Epithelial cell of esophagus (primary cell): ENCODE measurements at places on chromosomes 2 and 18.

DNA sequence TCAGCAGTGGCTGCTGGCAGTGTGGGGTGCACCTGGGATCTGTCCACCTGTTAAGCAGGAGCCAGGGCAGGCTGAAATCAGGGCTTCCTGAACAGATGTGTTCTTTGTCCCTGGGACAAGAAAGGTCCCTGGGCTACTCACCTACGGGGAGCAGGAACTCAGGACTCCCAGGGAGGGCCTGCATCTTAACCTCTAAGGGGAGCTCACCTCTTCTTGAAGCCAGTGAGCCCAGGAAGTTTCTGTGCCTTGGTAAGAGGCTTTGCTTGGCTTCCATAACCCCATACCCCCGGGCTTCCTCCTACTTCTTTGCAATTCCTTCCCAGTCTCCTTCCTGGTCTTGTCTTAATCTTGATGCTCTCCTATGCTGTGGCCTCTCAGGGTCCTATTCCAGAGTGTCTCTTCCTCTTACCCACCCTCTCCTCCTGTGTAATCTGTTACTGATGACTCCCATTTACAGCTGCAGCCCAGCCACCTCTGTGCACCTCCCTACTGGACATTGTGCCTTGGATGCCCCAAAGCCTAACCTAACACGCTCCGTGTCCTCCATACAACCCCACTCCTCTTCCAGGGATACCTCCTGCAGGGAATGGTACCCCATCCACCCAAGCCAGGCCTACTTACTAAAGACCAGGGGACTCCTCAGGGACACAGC, 55.7 kb upstream of the MAPRE3 start:
- DNase-seq, result no peak

DNA sequence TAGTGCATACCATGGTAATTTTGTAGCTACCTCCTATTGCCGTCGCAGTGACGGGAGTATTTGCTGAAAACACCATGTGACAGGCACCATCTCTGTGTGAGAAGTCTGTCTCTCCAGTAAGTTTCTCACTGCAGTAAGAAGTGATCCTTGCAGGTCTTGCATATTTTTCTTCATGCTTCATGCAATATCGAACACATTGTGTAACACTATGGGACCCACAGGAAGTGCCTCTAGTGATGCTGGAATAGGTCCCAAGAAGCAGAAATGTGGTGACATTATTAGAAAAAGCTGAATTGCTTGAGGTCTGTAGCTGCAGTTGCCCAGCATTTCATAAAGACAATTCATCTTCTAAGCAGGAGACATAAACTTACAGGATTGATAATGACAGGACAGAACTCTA, 167.6 kb downstream of the DCDC2C start:
- DNase-seq, result no peak

GRCh38 chr2:54568876-54569321, 112.8 kb downstream of the SPTBN1 start:
- no peak for DNase-seq

DNA sequence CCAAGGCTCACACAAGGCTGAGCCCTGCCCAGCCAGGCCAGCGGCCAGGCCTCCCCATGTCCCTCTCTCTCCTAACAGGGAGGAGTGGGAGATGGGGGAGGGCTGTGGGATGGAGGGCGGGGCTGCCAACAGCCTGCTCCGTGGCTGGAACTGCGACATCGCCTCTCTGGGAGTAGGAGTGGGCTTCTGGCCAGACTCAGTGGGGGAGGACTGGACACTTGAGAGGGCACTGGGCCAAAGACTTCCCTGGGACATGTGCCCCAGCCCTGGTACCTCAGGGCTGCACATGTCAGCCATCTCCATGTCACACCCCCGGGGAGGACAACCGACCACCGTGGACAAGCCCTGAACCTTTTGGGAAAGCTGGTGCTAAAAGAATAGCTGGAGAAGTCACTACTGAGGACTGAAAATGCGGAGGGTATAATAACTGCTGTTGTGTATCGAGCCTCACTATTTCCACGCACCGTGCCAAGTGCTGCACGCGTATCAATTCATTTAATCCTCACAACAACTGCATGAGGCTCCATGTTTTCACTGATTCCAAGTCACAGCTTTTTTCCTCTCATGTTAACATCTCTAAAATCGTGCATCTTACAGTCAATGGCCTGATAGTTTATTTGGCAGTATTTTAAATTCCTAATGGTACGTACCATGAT, 127.3 kb downstream of the MSH2 start:
- no peak for DNase-seq

DNA sequence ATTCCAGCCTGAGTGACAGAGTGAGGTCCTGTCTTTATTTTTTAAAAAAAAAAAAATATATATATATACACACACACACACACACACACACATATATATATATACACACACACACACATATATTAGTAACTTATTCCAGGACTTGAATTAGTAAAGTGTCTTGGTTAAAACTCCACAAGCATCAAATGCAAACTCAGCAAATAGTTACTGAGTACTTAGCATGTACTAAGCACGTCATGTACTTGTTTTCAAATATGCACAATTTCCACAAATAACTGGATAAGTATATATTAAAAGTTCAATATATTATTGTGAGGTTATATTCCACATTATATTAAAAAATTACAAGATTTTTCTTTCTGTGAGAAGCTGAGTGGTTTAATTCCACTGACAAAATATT, 304.7 kb downstream of the ZEB2 start:
- no peak for DNase-seq

- peak; percentile 51 for DNase-seq
These were observed at the start of gene ARHGEF4 for GRCh38 chr2:130836501-130837174. Gene ARHGEF4 (plus strand): TSS chr2:130836914. CDS start chr2:130836954, 40 bp downstream.

- DNase-seq, result no peak
These were observed 235.6 kb downstream of the BCL11A start for GRCh38 chr2:60317844-60318243.

GRCh38 chr18:31688606-31689005, 4.2 kb upstream of the B4GALT6 start:
- no peak for DNase-seq

GRCh38 chr2:96105994-96106715, 10.2 kb downstream of the ADRA2B start:
- no peak for DNase-seq

- DNase-seq, result peak; percentile 62
These were observed at the start of gene DNMT3A for GRCh38 chr2:25341753-25342371. Gene DNMT3A (minus strand): TSS chr2:25341925. CDS start chr2:25313984, 27,941 bp downstream.

- peak; percentile 56 for DNase-seq
These were observed 909.7 kb downstream of the EPHA4 start for GRCh38 chr2:220662431-220662830.

DNA sequence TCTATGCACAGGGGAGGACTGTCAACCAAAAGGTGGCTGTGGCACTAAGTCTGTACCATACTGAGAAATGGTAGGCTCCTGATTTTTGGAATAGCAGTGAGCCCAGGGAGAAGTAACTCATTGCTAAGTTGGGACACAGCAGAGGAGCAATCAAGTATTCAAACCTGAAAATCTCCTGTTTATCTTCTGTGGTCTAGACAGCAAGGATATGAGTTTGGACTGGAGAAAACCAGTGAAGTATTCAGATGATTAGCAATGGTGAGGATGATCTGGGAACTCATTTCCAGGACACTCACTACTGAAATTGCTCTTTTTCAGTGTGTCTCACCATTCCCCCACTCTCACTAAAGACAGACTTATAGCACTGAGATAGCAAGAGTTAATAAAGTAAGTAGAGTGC, 112.0 kb downstream of the GULP1 start:
- DNase-seq, result no peak

DNA sequence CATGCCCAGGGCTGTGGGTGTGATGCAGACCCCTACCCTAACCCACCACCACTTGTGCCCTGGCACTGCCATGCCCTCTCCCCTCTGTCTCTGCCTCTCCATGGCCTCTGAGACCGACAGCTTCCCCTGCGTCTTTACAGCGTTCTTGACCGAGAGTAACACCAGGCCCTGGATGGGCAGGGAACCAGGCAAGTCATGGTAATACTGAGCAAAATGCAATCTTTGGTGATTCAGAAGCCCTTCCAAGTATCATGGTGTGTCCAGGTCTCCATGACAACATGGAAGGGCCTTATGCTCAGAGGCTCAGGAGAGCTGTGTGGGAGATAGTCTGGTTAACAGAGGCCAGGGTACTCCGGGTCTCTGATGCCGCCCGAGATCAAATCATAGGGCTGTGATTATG, 176.1 kb downstream of the KLHL29 start:
- no peak for DNase-seq

DNA sequence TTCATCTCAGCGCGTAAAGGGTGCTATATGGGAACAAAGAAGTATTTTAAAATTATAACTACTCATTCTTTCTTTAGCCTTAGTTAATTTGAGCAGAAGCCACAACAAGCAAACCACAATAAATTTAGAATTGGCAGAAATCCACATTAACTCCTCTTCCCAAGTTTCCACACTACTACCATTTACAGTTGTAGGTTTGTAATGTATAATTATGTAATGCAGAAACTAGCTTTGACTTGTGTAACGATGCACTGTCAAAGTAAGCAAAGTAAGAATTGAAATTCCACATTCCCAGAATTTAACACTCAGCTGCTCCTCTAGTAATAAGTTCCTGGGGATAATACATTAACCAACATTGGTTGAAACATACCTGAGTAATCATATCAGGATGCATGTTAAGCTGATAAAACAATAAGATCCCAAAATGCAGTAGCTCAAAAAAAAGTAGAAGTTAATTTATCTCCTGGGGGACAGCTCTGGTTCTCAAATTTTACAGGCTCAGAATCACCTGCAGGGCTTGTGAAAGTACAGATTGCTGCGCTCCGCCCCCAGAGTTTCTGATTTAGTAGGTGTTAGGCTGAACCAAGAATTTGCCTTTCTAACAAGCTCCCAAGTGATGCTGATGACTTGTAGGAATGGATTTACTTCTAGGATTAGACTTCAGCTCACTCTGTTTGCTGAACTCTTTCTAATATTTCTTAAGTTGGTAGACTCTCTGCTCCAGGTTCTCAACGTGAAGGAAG, 9.9 kb downstream of the GRP start:
- DNase-seq, result no peak

DNA sequence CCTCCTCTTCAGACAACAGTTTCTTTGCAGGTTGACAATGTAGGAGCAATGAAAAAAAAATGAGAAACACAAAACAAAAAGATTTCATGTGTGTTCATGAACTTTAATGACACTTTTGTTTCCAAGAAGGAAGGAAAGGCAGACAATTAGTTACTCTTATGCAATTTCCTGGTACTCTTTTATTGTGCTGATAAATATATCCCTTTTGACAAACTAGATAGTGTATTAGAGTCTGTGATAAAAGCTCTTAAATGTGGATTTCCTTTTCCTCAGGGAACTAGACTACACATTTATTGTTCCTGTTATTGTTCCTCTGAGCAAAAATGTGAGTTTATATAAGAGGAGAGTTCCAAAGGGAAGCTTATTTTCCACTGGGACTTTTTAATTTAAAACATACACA, 188.7 kb upstream of the NRXN1 start:
- DNase-seq, result no peak

- peak; percentile 90 for DNase-seq
These were observed 445.7 kb upstream of the SLC14A2 start for GRCh38 chr18:45169610-45170009.

DNA sequence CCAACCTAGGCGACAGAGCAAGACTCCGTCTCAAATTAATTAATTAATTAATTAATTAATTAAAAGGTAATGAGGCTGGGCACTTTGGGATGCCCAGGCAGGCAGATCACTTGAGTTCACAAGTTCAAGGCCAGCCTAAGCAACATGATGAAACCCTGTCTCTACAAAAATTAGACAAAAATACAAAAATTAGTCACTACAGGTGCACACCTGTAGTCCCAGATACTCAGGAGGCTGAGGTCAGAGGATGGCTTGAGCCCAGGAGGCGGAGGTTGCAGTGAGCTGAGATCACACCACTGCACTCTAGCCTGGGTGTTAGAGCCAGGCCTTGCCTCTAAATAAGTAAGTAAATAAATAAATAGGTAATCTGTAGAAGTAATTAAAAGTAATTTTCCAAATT, 6.8 kb downstream of the SF3B1 start:
- DNase-seq, result no peak

DNA sequence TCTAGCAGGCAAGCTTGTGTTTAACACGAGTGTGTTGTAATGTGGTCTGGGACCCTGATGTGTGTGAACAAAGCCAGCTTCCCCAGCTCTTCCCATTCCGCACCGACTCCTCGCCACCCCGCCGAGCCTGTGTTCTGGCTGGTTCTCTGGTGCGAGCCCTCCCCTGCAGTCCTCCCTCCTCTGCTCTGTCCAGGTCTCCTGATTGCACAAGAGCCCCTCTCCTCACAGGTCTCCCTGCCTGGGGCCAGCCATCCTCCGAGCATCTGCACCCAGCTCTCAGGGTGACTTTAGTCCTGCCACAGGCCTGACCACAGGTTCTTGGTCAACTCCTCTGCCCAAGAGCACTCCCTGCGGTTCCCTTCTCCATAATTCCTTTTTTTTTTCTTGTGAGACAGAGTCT, 13.2 kb downstream of the SLC66A3 start:
- DNase-seq, result no peak

GRCh38 chr2:229703909-229704630, 10.3 kb downstream of the DNER start:
- no peak for DNase-seq

DNA sequence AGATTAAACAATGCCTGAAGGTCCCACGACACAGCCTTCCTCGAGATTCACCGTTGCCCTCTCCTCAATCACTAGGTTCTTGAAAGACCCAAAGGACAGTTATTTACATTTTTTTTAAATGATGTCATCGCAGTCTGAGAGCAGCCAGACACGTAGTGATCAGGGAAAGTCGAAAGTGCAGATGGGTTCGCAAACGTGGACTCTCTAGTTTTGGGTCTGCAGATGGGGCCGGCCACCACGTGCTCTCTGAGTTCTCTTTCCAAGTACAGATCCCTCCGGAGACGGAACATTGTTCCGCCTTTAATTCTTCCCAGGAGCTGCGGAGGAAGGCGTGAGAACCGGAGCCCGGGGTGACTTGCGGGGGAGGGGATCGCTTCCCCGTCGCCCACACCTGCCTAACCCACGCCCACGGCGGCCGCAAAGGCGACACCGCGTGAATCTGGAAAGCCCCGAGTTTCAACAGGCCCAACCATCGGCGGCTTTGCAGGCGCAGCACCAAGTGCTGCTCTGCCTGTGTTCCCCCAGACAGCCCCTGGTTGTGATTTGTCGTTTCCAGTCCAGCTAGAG, 54.3 kb downstream of the PKDCC start:
- peak; percentile 54 for DNase-seq

- no peak for DNase-seq
These were observed 536.6 kb downstream of the LRRTM4 start for GRCh38 chr2:76985387-76986136.

DNA sequence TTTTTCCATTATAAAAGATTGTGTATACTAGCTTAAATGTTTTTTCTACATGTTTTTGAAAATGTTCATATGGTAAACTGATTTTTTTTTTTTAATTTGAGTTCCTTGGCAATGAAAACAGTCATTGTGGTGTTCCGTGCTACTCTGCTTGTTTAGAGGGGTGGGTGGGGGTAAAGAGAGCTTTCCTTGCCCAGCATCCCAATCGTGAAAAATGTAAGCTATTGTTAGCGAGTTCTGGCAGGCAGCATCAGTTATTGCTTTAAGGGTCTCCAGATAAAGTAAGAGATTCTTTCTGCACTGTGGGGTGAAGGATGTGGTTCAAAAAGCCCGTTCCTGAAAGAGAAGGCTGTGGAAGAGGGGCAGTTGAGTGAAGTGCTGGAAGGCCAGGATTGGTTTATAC, 118.4 kb downstream of the TANC1 start:
- no peak for DNase-seq
